Stimulated activated CD4-positive, alpha-beta T cell treated with anti-CD3 and anti-CD28 coated beads, Interleukin-1b, Interleukin-23, amount 100 ng/mL, for 1 hour (primary cell): ENCODE measurements at places on chromosomes 7 and 10.

GRCh38 chr7:110839866-110840265, 251.1 kb upstream of the LRRN3 start:
- no peak for DNase-seq

DNA sequence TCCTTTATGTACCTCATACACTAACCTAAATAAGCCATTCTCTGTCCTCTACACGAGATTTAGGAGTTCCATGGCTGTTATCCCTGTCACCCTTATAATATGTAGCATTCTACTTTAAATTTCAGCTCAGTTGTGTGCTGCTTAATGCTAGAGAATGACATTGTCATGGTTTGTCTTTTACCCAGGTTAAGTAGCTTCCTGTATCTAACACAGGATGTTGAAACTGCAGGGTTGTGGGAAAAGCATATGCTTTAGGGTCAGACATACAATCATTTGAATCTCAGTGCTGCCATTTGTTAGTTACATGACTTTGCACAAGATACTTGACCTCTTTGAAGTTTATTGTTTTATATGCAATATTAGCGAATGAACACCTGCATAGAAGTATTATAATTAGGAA, 235.1 kb upstream of the CACNA2D1 start:
- no peak for DNase-seq

- DNase-seq = no peak
Observed at GRCh38 chr7:128114806-128115205, 83.6 kb upstream of the LRRC4 start.

- no peak for DNase-seq
Observed at GRCh38 chr10:48771234-48771633, 86.6 kb downstream of the WDFY4 start.

DNA sequence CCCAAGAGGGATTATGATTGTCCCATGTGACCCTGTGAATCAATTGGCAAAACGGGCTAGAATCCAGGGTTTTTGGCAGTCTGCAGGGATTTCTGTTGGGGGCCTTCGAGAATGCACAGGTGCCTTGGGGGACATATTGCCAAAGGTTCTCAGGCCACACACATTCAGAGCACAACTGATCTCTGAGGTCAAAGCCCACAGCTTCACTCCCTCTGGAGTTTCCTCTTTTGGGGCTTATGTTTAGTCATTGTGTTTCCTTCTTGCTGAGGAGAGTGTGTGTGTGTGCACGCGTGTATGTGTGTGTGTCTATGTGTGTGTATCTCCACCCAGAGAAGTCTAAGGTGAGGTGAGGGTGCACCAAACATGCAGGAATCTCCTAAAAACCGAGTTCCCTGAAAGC, 8.8 kb downstream of the PPIF start:
- no peak for DNase-seq

DNA sequence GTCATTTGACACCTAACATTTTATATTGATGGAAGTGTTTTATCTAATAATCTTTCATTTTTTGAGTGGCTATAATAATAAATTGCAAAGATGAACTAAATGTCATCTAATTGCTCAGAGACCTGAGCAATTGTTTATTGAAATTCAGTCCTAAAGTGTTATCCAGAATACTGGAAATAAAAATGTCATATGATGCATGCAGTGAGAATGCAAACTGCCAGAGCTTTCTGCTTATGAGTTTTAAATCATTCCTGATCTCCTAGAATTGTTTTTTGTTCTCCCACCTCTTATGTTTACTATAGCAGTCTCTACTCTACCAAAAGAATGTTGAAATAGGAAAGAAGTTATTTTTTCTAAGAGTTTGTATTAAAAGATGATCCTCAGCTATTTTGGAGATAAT, 116.7 kb downstream of the FOXP2 start:
- no peak for DNase-seq

- no peak for DNase-seq
Observed at GRCh38 chr7:26554952-26555351, 263.3 kb downstream of the SNX10 start.

DNA sequence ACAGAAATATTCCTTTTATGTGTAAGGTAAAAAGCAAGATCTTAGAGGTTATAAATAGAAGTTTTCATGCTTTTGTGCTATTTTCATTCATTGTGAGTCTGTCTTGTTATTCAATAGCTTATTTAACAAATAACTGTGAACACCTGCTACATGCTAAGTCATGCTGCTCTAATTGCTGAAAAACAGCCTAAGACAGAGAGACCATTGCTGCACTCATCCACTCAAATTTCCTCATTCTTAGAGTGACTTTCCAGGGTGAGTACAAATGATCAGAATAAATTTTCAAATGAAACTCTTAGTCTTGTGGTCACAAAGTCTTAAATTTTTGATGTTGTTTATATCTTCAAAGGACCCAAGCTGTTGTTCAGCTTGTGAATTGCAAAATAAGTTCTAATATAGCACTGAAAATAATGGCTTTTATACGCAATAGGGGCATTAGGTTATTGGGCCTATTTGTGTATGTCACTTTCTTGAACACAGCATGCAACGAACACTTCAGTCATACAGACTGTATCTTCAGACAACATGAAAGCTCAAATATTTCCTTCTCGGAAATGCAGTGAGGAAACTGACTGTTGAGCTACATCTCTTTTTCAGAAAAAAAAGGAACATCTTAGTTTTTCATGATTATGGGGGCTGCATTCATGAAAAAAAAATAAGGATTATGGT, 247.9 kb upstream of the PCDH15 start:
- DNase-seq = no peak

DNA sequence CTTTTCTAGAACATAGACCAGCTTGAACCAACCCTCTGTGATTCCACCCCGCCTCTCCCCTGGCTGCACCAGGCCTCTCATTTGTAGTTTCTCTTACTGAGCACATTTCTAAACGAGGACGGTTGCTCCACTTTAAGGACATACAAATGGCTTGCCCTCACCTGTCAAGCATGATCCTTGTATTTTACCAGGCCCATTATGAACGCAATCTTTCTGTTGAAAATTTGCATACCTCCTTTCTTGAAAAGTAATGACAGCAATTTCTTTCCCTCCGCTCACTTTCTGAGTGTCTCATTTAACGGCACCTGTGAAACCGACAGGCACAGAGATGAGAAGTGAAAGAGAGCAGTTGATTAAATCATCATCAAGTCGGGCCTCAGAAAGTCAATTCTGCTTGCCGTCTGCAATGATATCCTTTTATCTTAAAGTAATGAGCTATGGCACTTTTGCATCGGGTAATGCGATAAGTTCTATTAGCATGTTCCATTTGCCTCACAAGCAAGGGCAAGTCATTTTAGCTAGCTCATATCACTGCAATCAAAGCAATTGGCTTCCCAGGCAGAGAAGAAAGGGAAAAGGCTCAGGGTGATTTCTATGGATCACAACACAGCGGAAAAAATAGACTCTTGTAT, 705.6 kb upstream of the GALNT17 start:
- DNase-seq = no peak

GRCh38 chr10:113947184-113948041, 93.0 kb downstream of the NHLRC2 start:
- DNase-seq = no peak

DNA sequence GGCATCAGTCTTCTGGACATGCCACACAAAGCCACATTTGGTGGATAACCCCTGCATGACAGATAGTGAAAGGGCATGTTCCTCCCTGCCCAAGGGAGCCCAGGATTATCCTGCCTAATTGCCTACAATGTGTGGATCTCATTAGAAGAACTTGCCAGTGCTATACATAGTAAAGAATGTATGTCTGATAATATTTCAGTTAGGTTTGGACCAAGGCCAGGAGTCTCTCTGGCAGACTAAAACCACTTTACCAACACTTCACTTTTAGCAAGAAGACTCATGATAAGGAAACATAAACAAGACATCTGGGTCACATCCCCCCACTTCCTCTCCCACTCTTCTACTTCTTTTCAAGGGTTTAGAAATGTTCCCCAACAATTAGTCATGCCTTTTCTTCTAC, 196.7 kb downstream of the MTERF1 start:
- no peak for DNase-seq

DNA sequence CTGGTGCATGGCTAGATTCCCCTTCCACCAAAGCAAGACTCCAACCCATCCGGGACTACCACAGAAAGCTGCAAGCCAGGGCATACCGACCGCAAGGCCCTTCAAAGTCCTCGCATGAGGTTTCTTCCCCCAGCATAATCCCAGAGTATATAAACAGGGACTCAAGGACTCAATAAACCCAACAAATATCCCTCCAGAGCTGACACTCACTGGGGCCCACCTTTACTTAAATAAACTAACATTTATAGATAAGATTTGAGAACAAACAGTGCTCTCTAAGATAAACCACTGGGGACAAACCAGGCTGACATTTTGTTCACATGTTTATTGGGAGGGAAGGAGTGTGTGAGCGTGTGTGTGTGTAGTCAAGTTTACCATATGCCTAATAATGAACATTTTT, 138.2 kb downstream of the ADAM12 start:
- DNase-seq = no peak

DNA sequence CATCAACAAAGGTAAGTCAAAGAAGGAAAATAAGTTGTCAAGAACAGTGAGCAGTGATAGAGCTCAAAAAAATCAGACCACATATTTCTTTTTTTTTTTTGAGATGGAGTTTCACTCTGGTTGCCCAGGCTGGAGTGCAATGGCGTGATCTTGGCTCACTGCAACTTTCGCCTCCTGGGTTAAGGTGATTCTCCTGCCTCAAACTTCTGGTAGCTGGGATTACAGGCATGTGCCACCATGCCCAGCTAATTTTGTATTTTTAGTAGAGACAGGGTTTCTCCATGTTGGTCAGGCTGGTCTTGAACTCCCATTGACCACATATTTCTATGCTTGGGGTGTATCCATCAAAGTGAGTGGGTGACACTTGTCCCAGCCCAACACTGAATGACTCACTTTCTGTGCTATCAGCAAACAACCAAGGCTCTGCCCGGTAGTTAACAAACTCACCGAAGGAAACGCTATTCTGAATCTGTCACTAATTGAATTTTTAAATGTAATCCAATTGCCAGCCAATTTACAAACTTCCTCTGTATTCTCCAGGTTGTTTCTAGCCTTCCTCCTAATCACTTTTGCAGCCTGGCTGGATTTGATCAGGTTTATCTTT, 19.6 kb upstream of the SMNDC1 start:
- DNase-seq = no peak

DNA sequence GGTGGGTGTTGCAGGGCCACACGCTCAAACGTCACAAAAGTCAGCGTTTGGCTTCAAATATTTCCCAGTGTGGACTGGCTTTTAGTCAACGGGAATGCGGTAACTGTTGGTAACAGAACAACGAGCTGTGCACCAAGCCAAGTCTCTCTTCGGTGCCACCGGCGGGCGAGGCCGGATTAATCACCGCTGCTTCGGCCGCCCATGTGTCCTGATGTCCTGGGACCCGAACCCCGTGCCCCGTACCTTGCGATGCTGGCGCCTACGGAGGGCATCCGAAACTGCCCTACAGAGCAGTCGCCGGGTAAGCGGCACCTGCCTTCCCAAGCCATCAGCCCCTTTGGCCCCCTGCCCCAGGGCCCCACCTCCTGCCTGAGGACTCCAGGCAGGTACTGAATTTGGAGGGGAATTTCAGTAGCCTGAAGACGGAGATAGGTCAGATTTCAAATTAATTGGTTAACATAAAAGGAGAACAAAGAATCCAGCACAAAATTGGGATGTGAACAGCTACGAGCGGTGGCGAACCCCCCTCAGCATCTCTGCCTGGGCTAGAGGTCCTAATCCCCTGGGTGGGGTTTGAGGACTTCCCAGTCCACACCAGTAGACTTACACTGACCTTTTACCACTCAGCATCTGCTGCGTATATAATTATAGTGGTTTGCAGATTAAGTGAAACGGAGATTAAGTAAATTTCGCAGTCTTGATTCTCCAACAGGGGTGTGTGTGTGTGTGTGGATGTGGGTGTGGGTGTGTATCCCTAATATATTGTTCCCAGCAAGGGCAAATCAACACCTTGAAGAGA, at the start of gene LRRC72:
LRRC72 (plus strand) TSS at position 84 of the 799 bp plus-strand sequence; CDS start at position 212, 128 bp downstream.
- no peak for DNase-seq

DNA sequence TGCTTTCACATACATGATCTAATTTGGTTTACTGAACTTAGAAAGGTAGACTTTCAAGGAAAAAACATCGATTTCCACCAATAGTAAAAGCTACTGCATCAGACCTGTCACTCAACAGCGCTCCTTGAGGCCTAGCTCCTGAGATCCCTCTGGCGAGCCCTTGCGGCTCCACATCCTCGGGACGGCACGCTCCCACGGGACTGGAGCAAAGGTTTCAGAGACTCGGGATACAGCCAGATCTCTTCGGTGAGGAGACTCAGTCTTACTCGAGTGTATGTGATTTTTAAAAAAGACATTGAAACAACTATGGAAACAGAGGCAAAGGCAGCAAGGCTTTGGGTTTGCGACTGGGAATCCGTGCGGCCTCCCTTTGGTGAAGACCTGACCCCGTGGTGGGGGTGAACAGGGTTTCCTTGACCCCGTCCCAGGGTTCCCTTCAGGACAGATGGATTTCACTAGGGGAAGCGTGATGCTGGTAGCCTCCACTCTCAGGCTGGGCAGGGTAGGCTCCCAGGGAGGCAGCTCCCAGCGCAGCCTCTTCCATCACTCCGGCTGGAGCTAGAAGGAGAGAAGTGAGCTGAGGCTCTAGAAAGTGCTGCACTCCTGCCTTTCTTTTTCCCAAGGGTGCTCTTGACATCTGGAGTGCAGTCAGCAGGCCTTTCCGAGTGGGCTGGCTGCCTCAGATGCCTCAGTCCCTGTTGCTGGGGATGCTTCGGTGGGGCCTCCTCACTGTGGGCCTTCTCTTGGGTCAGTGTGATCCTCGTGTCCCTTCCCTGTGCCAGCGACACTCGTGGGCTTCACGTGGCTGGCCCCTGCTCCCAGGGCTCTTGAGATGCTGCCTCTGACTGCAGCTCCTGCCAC, 5.8 kb upstream of the ATP6V0E2 start:
- DNase-seq = no peak

GRCh38 chr10:93437086-93437945, 44.8 kb downstream of the MYOF start:
- DNase-seq = no peak

- DNase-seq = no peak
Observed at GRCh38 chr7:105800849-105801534, 75.4 kb downstream of the ATXN7L1 start.

DNA sequence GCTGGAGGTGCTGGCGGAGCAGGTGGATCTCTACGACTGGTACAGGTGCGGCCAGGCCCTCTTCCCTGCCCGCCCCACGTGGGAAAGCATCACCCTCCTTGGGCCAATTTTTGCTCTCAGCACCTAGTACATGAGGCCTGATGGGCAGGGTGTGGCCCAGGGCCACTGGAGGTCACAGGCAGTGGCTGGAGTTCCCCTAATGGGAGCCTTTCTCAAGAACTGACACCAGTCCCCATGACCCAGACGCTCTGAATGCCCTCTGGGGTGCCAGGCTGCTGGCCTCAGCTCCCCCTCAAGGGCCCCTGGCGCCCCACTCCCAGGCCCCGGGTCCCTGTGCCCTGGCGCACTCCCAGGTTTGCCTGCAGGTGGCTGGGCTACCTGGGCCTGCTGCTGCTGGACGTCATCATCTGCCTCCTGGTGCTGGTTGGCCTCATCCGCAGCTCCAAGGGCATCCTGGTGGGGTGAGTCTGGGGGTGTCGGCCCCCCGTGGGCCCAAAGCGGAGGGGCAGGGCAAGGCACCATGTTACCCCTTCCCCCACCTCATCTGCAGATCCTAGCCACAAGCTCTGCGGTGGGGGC, 15.9 kb downstream of the TTYH3 start:
- DNase-seq = no peak

GRCh38 chr7:84669177-84669732, 474.7 kb upstream of the SEMA3A start:
- DNase-seq = no peak
